Activated CD4-positive, alpha-beta T cell treated with anti-CD3 and anti-CD28 coated beads for 1 hour (primary cell): ENCODE measurements at places on chromosomes 4 and X.

DNA sequence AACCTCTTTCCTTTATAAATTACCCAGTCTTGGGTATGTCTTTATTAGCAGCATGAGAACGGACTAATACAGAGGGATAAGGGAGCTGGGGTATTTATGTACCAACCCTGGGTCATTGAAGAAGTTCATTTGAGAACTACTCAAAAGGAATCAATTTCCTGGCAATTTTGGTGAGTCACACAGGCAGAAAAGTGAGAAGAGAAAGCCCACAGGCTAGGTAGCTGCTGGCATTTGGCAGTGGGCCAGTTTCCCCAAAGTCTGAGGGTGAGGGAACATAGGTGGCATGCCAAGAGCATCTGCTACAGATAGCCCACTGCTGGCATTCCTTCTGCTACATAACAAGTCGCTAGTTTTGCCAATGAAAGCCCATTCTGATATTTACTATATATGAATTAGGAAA, 411.2 kb downstream of the MID1IP1 start:
- no peak for DNase-seq

DNA sequence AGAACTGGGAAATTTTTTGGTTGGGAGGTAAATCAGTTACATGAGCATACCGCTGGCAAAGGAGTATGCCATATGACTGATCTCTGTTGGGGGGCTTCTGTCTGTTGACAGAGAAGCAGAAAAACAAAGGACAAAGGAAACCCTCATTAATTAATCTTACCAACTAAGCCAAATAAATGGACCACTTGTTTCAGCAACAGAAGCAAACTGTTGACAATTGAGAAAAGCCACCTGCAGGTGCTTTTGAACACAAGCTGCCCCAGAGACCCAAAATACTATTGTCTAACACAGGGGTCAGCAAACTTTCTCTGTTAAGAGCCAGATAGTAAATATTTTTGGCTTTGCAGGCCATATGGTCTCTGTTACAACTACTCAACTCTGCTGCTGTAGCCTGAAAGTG, 7.0 kb upstream of the FRYL start:
- no peak for DNase-seq

GRCh38 chr4:85979276-85979675, 380.6 kb downstream of the MAPK10 start:
- DNase-seq, result no peak

GRCh38 chr4:67327245-67328017, 217.9 kb downstream of the CENPC start:
- peak; percentile 8 for DNase-seq
